Vagina (tissue), 2 donors: ENCODE measurements at places on chromosomes 12 and 14.

DNA sequence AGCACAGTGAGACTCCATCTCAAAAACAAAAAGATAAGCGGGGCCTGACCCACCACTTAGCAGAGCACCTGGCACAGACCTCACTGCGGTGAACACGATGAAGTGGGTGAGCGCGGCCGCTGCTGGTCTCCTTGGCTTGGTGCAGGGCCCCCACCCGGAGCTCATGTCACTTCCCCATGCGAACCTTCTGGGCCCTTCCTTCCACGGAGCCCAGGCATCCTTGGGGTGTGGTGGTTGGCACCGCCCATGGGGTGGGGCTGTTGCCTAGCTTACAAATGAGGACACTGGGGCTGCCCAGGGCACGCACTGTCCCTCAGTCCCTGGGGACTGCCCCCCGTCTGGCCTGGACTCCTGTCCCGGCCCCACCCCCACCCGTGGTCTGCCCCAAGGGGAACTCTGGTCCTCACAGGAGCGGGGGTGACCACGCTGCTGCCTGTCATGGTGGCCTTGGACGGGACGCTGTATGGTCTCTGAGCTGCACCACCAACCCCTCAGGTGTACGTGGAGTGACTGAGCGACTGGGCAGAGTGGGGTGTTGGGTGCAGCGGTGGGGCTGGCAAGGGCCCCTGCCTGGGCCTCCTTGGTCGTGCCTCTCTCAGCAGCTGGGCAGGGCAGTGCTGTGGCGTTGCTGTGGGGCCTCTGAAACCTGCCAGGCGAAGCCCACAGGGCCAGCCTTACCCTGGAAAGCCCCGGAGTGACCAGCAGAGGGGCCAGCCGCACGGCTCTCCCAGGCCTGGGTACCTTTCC lies 15.3 kb downstream of the FBRSL1 start:
- H3K4me1 ChIP-seq, result peaks cover 73% of the 10 kb centered on the region
- H3K4me3 ChIP-seq, result no peak overlapping the region
- H3K27me3 ChIP-seq, result no peaks in the 10 kb centered on the region
- H3K27ac ChIP-seq, result no peak overlapping the region
- DNase-seq, result no peak

DNA sequence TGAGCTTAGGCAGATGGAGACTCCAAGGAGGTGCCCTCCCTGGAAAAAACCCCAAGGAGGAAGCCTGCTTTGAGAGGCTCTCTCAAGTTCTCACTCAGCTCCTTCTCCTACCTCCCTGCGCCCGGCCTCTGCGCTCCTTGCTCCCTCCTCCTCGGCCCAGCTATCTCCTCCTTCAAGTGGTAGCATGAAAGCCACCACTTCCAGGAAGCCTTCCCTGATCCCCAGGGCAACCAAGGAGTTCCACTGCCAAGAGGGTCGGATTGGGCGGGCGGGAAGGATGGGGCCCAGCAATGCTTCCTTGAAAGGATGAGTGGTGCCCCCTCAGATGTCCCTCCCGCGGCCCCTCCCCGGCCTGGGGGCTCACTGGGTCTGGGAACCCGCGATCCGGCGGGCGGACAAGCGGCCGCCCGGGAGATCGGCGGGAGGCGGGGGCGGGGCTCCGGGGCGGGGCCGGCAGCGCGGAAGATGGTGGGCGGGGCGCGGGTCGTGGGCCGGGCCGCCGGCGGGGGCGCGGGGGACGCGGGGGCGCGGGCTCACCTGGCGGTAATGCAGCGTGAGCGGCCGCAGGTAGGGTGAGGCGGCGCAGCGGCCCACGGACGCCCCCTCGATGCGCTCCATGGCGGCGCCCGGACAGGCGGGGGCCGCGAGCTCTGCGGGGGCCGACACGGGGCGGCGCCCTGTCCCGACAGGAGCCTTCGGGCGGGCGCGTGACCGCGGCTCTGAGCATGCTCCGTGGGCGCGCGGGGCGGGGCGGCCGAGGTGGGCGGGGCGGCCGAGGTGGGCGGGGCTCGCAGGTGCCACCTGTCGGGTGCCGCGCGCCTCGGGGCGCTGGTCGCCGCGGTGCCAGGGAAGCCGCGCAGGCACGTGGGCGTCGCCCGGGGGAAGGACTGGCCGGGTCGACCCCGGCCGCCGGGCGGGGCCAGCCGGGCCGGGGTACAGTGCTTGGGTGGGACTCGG lies at the start of gene NUDT14:
Gene NUDT14, minus strand, starts transcription at position 721 of the 957 bp plus-strand sequence. Its CDS starts 103 bp downstream, at position 618.
- H3K36me3 ChIP-seq, result no peaks in the 10 kb centered on the region
- peak within 1 kb of the TSS; percentile 48 for H3K27ac ChIP-seq
- H3K27me3 ChIP-seq, result no peaks in the 10 kb centered on the region

- DNase-seq, result no peak
- no peaks in the 10 kb centered on the region for H3K36me3 ChIP-seq
- H3K4me1 ChIP-seq, result peaks cover 53% of the 10 kb centered on the region
- no peaks in the 10 kb centered on the region for H3K27me3 ChIP-seq
- peak within 1 kb of the TSS; percentile 67 for H3K4me3 ChIP-seq
Observed at GRCh38 chr12:47079468-47079980, at the start of the genes AMIGO2 and PCED1B. AMIGO2 (minus strand) TSS chr12:47079959; CDS start chr12:47079002, 957 bp downstream. PCED1B (plus strand) TSS chr12:47079621; CDS start chr12:47235064, 155,443 bp downstream.

DNA sequence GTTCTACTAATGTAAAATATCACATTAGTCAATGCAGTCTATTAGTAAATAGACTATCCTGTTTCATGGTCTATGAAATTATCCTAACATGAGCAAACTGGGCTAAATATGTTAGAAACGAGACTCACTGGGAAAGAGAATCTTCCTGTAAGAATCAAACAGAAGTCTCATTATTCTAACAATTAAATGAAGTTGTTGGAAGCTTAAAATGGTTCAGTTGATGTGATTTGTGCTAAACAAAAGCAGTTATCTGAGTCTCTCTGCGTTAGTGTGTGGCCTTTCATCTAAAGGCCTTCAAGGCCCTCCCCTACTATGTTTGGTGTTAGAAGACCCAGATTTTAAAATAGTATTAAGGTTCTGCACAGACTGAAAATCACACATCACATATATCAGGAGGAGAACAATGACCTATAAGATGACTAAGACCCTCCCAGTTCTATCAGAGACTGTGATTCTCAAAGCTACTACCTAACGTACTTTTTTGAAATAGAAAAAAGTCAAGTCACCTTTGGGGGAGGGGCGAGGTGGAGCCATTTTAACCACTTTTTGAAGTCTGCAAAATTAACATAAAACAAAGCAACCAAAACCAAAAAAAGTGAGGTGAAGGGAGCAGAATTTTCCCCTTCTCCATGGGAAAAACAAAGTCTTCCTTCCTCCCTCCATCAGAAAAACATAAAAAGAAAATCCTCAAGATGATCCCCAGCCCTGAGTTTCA lies 82.3 kb downstream of the DENND5B start:
- no peaks in the 10 kb centered on the region for H3K27me3 ChIP-seq
- no peak for DNase-seq
- no peaks in the 10 kb centered on the region for H3K4me1 ChIP-seq
- H3K36me3 ChIP-seq, result no peaks in the 10 kb centered on the region

GRCh38 chr14:90499121-90499520 lies 102.3 kb downstream of the CALM1 start:
- no peak overlapping the region for H3K4me3 ChIP-seq
- no peaks in the 10 kb centered on the region for H3K4me1 ChIP-seq
- H3K27me3 ChIP-seq, result no peaks in the 10 kb centered on the region
- H3K36me3 ChIP-seq, result no peaks in the 10 kb centered on the region
- no peak for DNase-seq

- H3K27ac ChIP-seq, result peak within 1 kb of the TSS; percentile 98
- H3K36me3 ChIP-seq, result no peaks in the 10 kb centered on the region
- no peak for DNase-seq
- peak within 1 kb of the TSS; percentile 89 for H3K4me3 ChIP-seq
- H3K4me1 ChIP-seq, result peaks cover 21% of the 10 kb centered on the region
- no peaks in the 10 kb centered on the region for H3K27me3 ChIP-seq
Observed at GRCh38 chr14:52950898-52951680, at the start of gene FERMT2. FERMT2 (minus strand) TSS chr14:52951050; CDS start chr14:52950568, 482 bp downstream.

GRCh38 chr14:24990050-24990449 lies 59.9 kb downstream of the STXBP6 start:
- H3K4me1 ChIP-seq, result peaks cover 7% of the 10 kb centered on the region
- no peak overlapping the region for H3K27ac ChIP-seq
- no peak for DNase-seq
- no peaks in the 10 kb centered on the region for H3K27me3 ChIP-seq
- no peaks in the 10 kb centered on the region for H3K36me3 ChIP-seq

GRCh38 chr12:114450515-114451300 lies 44.8 kb upstream of the TBX5 start:
- no peaks in the 10 kb centered on the region for H3K4me1 ChIP-seq
- H3K4me3 ChIP-seq, result no peak overlapping the region
- H3K27ac ChIP-seq, result no peak overlapping the region

DNA sequence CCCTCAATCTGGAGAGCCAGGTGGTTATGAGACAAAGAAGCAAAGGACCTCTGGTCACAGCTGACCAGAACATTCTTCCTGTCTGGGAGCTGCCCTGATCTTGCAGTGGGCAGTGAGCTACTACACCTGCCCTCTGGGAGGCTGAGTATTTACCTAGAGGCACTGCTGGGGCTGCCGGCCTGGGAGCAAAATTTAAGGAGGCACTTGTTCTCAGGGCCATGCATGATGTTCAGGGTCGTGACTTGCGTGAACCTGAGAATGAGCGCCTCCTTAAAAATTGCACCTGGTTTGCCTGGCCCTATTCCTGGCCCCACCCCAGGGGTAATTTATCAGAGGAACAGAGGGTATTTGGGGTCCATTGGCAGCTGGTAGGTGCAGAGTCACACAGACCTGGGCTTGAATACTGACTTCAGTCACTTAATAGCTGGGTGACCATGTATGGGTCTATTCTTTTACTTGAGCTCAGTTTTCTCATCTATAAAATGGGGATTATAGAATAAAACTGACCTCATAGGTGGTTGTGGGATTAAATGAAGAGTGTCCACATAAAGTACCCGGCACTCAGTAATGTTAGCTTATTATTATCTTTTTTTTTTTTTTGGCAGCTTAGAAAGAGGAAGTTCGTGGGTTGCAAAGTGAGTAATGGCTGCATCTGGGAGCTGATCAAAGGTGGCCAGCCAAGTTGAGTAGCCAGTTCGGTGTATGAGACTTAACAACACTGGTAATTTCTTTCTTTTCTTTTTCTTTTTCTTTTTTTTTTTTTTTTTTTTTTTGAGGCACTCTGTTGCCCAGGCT lies 107.4 kb upstream of the MED13L start:
- H3K4me3 ChIP-seq, result no peak overlapping the region
- H3K4me1 ChIP-seq, result peaks cover 47% of the 10 kb centered on the region
- DNase-seq, result no peak
- H3K27me3 ChIP-seq, result no peaks in the 10 kb centered on the region
- H3K36me3 ChIP-seq, result no peaks in the 10 kb centered on the region

GRCh38 chr12:92769124-92769901 lies 66.5 kb downstream of the PLEKHG7 start:
- no peaks in the 10 kb centered on the region for H3K27me3 ChIP-seq
- no peaks in the 10 kb centered on the region for H3K36me3 ChIP-seq
- no peak overlapping the region for H3K4me3 ChIP-seq

- H3K27me3 ChIP-seq, result no peaks in the 10 kb centered on the region
- no peak overlapping the region for H3K27ac ChIP-seq
- DNase-seq, result peak; percentile 64
- no peak overlapping the region for H3K4me3 ChIP-seq
- H3K4me1 ChIP-seq, result no peaks in the 10 kb centered on the region
Observed at GRCh38 chr14:95741038-95741490, 27.1 kb upstream of the TCL1A start.

GRCh38 chr12:85923767-85924331 lies 49.8 kb downstream of the NTS start:
- no peaks in the 10 kb centered on the region for H3K27me3 ChIP-seq
- H3K4me1 ChIP-seq, result no peaks in the 10 kb centered on the region
- H3K27ac ChIP-seq, result no peak overlapping the region
- no peaks in the 10 kb centered on the region for H3K36me3 ChIP-seq

DNA sequence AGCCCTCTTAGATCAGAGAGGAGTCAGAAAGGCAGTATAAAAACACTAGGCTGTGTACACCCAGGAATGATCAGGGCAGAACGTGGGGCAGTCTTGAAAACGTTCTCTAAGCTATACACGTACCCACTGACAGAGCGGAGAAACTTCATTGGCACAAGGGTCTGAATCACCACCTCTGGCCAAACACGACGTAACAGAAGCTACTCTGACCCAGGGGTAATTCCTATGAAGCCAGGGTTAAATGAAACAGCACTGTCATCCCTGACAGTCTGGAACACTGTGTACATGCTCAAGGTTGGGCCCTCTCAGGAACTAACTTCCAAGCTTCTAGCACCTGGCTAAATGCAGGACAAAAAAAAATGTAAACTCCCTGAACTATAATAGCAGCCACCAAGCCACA lies 38.4 kb downstream of the PARP11 start:
- H3K4me3 ChIP-seq, result no peak overlapping the region
- no peaks in the 10 kb centered on the region for H3K36me3 ChIP-seq
- no peak overlapping the region for H3K27ac ChIP-seq
- H3K27me3 ChIP-seq, result no peaks in the 10 kb centered on the region

GRCh38 chr14:89190765-89191513 lies 226.1 kb downstream of the FOXN3 start:
- H3K27ac ChIP-seq, result no peak overlapping the region
- no peak overlapping the region for H3K4me3 ChIP-seq
- H3K36me3 ChIP-seq, result peaks cover 7% of the 10 kb centered on the region
- H3K4me1 ChIP-seq, result peaks cover 17% of the 10 kb centered on the region

DNA sequence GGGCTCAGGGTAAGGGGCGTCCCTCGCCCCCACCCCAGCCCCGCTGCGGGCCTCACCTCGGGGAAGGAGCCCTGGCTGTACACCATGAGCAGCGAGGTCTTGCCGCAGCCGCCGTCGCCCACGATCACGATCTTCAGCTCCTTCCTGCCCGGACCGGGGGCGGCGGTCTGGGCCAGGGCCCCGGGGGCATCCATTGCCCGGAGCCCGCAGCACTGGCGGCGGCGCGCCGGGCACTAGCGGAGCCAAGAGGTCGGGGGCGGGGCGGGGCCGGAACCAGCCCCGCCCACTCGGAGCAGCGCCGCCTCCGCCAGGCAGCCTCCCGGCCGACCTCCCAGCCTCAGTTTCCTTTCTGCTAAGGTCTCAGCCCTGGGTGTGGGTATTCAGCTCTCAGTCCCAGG lies at the start of gene RHOF:
Gene RHOF, minus strand, starts transcription at position 249 of the 398 bp plus-strand sequence. Its CDS starts 55 bp downstream, at position 194.
- peak within 1 kb of the TSS; percentile 65 for H3K4me3 ChIP-seq
- H3K4me1 ChIP-seq, result peaks cover 65% of the 10 kb centered on the region
- no peak for DNase-seq
- H3K36me3 ChIP-seq, result peaks cover 11% of the 10 kb centered on the region
- H3K27ac ChIP-seq, result peak within 1 kb of the TSS; percentile 100

- H3K4me1 ChIP-seq, result peaks cover 56% of the 10 kb centered on the region
- peak within 1 kb of the TSS; percentile 99 for H3K27ac ChIP-seq
- no peaks in the 10 kb centered on the region for H3K27me3 ChIP-seq
- H3K4me3 ChIP-seq, result peak within 1 kb of the TSS; percentile 84
Observed at GRCh38 chr12:106247674-106248311, at the start of gene CKAP4. CKAP4 (minus strand) TSS chr12:106248020; CDS start chr12:106247851, 169 bp downstream.

- no peak overlapping the region for H3K4me3 ChIP-seq
- H3K4me1 ChIP-seq, result no peaks in the 10 kb centered on the region
- no peak overlapping the region for H3K27ac ChIP-seq
- H3K27me3 ChIP-seq, result no peaks in the 10 kb centered on the region
- no peak for DNase-seq
Observed at GRCh38 chr12:16669756-16670155, 63.8 kb upstream of the LMO3 start.

- DNase-seq, result no peak
- no peaks in the 10 kb centered on the region for H3K4me1 ChIP-seq
- no peak overlapping the region for H3K27ac ChIP-seq
- H3K27me3 ChIP-seq, result no peaks in the 10 kb centered on the region
- no peak overlapping the region for H3K4me3 ChIP-seq
- no peaks in the 10 kb centered on the region for H3K36me3 ChIP-seq
Observed at GRCh38 chr12:105805730-105806399, 332.9 kb downstream of the NUAK1 start.
